Osteoblast (primary cell): ENCODE measurements at places on chromosomes 6 and 20. TPM values are rescaled to one million over a fixed set of nuclear protein-coding genes. Genes with fewer than 3 reads are reported as not detected.

The MATN4 gene
- total RNA-seq, result under 0.01 TPM in 1 of 2 replicates, not detected in the other

The CLPSL2 gene
- not detected in 2 replicates for total RNA-seq

The GRIK2 gene
- total RNA-seq, result 0.29 and 0.72 TPM in 2 replicates

The ANKRD6 gene
- 11.2 and 11.5 TPM in 2 replicates for total RNA-seq

The SLCO4A1 gene
- under 0.01 TPM in 1 of 2 replicates, not detected in the other for total RNA-seq

The PREX1 gene
- total RNA-seq, result 12.7 and 14.1 TPM in 2 replicates

The PPP1R3G gene
- 3.3 and 3.5 TPM in 2 replicates for total RNA-seq

The UST gene
- total RNA-seq, result 18.1 and 21.2 TPM in 2 replicates

The SGK2 gene
- under 0.01 and 0.29 TPM in 2 replicates for total RNA-seq

The SENP6 gene
- total RNA-seq, result 107 and 117 TPM in 2 replicates

The RSPO3 gene
- 1.8 and 2.4 TPM in 2 replicates for total RNA-seq

The ANGPT4 gene
- under 0.01 TPM in 2 replicates for total RNA-seq

The GINS1 gene
- 2.2 and 2.4 TPM in 2 replicates for total RNA-seq

The PNLDC1 gene
- 0.29 TPM in 1 of 2 replicates, not detected in the other for total RNA-seq

The SS18L1 gene
- 12.7 TPM in 2 replicates for total RNA-seq

The MEP1A gene
- total RNA-seq, result not detected in 2 replicates

The FAM217A gene
- total RNA-seq, result not detected in 2 replicates

The DEFB124 gene
- total RNA-seq, result not detected in 2 replicates

The GNAS-AS1 gene
- total RNA-seq, result 0.72 and 1.5 TPM in 2 replicates

The UNC5CL gene
- under 0.01 TPM in 1 of 2 replicates, not detected in the other for total RNA-seq

The DIDO1 gene
- total RNA-seq, result 44.8 and 46.3 TPM in 2 replicates

The WFDC9 gene
- not detected in 2 replicates for total RNA-seq

The ABCF1 gene
- 37.3 and 37.4 TPM in 2 replicates for total RNA-seq

The C20orf202 gene
- under 0.01 TPM in 1 of 2 replicates, not detected in the other for total RNA-seq

The NRSN2 gene
- total RNA-seq, result 39.5 and 49.6 TPM in 2 replicates

The BANF2 gene
- total RNA-seq, result not detected in 2 replicates

The RFX6 gene
- not detected in 2 replicates for total RNA-seq

The MROH8 gene
- total RNA-seq, result 1.1 and 1.8 TPM in 2 replicates

The COL9A3 gene
- not detected in 2 replicates for total RNA-seq

The PPDPF gene
- total RNA-seq, result 52.2 and 85.4 TPM in 2 replicates

The RAET1L gene
- not detected in 2 replicates for total RNA-seq

The SEMG1 gene
- total RNA-seq, result not detected in 2 replicates

The SALL4 gene
- total RNA-seq, result 3.3 and 3.5 TPM in 2 replicates

The NKAIN4 gene
- not detected in 2 replicates for total RNA-seq

The NMBR gene
- not detected in 2 replicates for total RNA-seq

The APOM gene
- 1.1 and 1.2 TPM in 2 replicates for total RNA-seq

The SLC22A2 gene
- total RNA-seq, result under 0.01 TPM in 2 replicates

The MCM8 gene
- total RNA-seq, result 3.3 and 3.5 TPM in 2 replicates

The SLC32A1 gene
- total RNA-seq, result not detected in 2 replicates

The MOG gene
- not detected in 2 replicates for total RNA-seq

The CPXM1 gene
- under 0.01 and 0.88 TPM in 2 replicates for total RNA-seq

The ELOVL5 gene
- 75.3 and 76.6 TPM in 2 replicates for total RNA-seq

The FAM50B gene
- total RNA-seq, result 7.1 and 8.0 TPM in 2 replicates

The KCNK17 gene
- total RNA-seq, result not detected in 2 replicates
